Stimulated activated CD8-positive, alpha-beta memory T cell treated with anti-CD3 and anti-CD28 coated beads, Interleukin-7, amount 100 ng/mL, for 24 hours (primary cell): ENCODE measurements at places on chromosomes 6 and 20.

DNA sequence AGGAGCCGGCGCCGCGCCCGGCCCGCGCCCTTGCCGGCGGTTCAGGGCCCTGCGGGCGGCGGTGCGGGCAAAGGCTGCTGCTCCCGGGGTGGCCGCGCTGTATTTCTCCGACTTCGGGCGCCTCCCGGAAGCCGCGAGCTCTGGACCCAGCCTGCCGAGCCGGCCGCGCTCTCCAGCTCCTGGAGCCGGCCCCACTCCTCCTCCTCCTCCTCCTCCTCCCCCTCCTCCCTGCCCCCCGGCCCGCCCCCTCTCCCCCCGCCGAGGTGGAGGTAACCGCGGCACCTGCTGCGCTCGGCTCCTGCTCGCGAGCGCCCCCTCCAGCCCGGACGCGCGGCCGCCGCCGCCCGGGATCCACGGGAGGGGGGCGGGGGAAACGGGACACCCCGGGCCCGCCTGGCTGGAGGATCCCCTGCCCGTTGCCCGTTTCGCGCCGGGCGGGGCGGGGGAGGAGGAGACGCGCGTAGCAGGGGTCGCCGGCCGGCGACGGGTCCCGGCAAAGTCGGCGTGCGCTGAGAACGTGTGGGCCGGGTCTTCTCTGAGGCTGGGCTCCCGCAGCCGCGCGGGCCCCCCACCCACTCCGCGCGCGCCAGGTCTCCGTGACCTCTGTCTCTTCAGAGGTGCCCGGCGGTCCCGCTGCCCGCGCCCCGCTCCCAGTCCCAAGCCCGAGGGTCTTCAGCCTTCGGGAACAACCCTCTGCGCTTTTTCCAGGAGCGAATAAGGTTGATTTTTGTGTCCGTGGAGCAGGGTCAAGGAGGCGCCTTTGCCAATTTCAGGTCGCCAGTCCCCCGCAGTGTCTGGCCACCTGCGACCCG is at the start of gene SLC22A23:
TSS of gene SLC22A23 (minus strand) at position 153 of the 812 bp plus-strand sequence. CDS start 491 bp downstream, outside the sequence.
- DNase-seq: peak; percentile 38

DNA sequence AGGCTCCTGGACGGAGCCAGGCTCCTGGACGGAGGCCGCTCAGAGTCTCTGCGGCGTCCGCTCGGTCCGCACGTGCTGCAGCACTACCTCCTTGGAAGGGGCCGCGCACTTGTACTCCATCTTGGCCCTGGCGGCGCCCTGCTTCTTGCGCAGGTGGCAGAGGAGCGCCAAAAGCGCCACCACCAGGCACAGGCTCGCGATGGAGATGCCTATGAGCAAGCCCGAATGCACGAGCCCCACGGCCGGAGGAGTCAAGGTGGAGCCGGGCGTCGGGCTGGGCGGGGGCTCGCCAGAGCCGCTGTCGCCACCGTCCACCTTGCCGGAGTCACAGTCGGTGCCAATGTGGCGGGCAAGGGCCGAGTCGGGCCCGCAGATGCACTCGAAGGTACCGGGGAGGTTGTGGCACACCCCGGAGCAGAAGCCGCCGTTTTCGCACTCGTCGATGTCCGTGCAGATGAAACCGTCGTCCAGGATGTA is 1.7 kb downstream of the THBD start:
- no peak for DNase-seq

- DNase-seq: no peak
Observed at GRCh38 chr20:3039426-3039825, 4.0 kb upstream of the GNRH2 start.

GRCh38 chr6:27667016-27667656 is 194.2 kb upstream of the ZNF184 start:
- no peak for DNase-seq
